GM10248 (cell line): ENCODE measurements at places on chromosomes 11 and 22.

DNA sequence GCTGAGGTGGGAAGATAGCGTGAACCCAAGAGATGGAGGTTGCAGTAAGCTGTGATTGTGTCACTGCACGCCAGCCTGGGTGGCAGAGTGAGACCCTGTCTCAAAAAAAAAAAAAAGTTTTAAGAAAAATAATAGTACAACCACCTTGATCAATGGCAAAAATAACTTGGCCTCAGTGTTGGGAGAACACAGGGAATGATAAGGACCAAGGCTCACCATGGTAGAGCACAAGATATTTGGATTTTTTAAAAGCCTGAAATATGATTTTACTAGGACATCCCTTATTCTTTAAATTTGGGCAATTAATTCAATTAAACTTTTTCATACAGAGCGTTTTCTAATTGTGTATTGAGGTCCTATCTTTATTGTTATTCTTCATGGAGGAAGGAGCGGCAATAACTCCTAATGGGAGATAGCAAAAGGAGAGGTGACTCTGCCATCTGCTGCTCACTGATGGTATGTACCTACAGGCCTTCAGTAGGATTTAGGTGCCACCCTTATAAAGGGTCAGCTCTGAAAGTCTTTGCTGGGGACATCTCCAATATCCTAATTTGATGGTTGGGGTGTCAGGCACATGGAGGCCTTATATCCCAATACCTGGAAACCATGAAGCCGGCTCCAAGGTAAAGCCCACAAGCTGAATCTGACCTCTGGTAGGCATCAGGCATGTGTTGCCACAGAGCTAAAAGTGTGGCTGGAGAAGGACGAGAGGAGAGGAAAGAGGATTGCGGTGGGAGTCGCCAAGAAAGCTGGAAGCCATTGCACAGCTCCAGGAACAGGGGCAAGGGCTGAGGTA lies 21.9 kb upstream of the POLD3 start:
- peak; percentile 57 for DNase-seq

GRCh38 chr11:92776676-92777075 lies 192.8 kb upstream of the MTNR1B start:
- DNase-seq, result no peak

GRCh38 chr11:14905104-14906033 lies 13.3 kb upstream of the CYP2R1 start:
- DNase-seq, result peak; percentile 48

- DNase-seq, result peak; percentile 30
Measured at GRCh38 chr22:33920197-33920540, at the start of gene LARGE1. LARGE1 (minus strand) TSS chr22:33920476.

GRCh38 chr11:85539029-85539689 lies 88.0 kb downstream of the DLG2 start:
- no peak for DNase-seq

DNA sequence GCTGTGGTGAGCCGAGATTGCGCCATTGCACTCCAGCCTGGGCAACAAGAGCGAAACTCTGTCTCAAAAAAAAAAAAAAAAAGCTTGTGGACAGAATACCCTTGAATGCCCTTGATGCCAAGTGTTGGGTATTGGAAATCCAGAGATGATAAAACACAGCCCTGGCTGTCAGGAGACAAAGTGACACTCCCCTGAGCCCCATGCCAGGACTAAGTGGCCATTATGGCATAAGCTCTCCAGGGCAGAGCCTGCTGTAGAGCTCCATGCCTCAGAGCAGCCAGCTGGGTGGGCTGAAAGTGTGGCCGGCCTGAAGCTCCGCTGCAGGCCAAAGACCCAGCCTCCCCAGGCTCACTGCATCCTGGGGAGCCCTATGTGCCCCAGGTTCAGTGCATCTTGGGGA lies 4.9 kb downstream of the RNF215 start:
- DNase-seq, result no peak

DNA sequence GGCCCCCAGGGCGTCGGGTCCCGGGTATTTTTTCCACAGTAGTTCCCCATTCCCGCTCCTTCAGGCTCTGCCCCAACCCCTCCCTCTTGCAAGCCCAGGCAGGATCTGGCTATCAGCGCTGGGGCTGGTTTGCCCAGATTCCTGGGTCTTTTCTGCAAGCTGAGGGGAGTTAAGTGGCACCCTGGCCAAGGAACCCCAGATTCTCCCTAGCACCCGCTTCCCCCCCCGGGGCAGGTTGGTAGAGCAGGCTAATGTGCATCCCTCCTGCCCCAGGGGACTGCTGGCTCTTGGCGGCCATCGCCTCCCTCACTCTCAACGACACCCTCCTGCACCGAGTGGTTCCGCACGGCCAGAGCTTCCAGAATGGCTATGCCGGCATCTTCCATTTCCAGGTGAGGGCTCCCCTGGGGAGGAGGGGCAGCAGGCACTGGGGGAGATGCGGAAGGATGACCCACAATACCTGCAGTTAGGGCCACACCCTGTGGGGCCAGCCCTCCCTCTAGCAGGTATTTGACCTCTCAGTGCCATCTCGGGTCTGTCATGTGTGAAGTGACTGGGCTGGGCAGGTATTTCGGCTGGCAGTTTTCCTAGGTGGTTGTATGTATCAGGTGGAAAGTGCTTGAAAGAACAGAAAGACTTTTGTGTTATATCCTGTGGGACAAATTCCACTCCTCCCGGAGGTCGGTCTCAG lies 1.6 kb downstream of the CAPN1 start:
- DNase-seq, result no peak

- DNase-seq, result no peak
Measured at GRCh38 chr11:78906566-78906965, 331.9 kb upstream of the NARS2 start.

GRCh38 chr11:23730307-23730998 lies 766.4 kb upstream of the LUZP2 start:
- no peak for DNase-seq

DNA sequence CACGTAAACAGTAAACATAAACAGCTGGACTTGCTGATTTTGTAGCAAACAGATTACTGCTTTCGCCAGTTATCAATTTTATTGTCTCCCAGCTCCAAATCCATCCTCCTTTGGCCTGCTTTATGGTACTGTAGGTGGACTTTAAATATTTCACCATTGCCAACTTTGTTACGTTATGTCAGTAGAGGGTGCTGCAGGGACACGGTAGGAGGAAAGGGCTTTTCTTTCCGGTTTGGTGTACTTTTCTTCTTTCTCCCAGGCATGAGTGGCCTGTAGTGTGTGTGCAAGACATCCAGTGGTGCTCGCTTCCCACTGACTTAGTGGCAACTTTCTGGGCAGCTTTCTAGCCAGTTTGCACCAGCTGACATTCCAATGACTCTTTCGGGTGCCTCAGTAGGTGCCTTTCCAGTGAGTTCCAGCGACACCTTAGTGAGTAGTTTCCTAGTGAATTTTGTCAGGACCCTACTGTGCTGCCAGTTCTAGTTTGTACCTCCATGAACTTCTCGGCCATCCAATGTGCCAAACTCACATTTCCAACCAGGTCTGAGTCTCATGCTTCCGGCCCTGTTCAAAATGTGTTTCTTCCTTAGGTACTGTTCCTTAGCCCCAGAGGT lies 267.6 kb upstream of the TENM4 start:
- DNase-seq, result peak; percentile 21

DNA sequence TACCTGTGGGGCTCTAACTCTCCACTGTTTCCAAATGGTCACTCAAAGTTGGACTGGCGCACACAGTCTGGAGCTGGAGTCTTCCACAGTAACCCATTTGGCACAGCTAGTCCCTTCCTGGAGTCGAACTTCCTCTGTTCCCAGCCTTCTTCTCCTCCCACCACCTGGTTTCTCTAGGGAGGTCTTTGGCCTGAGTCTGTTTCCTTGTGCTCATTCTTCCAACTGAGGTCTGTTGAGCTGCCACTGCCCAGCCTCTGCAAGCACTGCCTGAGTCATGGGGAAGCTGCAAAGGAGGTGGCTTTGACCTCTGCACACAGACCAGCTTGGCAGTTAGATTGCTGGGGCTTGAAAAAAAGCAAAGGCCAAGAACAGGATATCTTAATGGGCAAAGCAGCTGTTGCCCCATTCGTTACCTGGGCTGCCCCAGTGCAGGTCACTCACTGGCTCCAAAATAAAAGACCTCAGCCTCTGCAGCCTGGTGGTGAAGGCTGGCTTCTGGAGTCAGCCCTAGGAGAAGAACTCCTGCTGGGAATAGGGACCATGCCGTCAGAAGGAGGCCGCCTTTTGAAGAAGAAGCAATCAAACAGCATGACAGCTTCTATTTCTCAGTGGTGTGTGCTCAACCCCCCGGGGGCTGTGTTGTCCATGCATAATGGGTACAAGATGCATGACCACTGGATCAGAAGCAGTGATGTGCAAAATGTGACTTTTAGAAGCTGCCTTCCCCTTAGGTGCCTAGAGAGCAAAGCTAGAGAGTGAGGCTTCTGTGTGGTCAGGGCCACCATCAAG lies 3.0 kb downstream of the ADAMTS15 start:
- DNase-seq, result no peak

DNA sequence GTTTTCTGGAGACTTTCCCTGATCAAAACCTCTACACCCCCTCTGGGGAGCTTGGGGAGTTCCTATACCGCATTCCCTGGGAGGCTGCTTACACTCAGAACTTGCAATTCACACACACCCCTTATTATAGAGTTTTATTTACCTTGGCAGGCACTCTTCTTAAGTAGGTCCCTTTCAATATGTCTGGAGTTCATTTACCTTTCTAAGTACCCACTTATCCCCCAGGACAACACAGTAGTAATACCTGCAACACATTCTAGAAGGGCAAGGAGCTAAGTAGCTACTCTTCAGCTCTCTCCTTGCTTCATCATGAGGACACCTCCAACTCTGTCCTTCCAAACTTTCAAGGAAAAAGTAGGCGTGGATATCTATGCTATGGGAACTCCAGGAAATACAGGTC lies 127.8 kb upstream of the ANO3 start:
- no peak for DNase-seq

DNA sequence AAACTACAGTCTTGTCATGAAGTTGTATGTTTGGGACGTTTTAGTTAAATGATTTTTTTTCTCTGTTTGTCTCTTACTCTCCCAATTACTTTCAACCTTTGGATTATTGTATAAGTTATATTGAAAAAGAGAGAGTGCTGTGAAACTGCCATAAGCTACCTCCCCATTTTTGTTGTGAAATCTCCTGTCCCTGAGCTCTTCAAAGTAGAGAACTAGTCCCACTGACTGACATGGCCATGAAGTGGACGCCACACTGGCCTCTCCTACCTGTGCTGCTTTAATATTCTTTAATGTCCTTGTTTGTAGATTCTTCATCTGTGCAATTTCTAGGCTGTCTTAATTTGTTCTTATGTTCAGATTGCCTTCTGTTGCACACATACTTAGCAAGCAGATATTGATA lies 56.3 kb downstream of the PPFIA1 start:
- no peak for DNase-seq

DNA sequence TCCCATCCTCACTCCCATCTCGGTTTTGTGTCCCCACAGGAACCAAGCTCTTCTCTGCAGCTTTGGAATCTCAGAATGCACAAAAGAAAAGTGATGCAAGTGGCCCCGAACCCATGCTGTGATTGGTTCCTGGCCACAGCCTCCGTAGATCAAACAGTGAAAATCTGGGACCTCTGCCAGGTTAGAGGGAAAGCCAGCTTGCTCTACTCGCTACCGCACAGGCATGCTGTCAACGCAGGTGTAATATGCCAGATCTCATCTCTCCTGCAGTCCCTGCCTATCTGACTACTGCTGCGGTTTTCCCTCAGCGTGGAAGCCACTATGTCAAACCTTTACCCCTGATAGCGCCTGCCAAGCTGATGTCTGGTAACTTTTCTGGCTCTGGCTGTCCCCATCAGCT lies 200.5 kb upstream of the LRRC4C start:
- DNase-seq, result no peak

GRCh38 chr11:102427068-102427467 lies 25.5 kb downstream of the TMEM123 start:
- DNase-seq, result no peak

DNA sequence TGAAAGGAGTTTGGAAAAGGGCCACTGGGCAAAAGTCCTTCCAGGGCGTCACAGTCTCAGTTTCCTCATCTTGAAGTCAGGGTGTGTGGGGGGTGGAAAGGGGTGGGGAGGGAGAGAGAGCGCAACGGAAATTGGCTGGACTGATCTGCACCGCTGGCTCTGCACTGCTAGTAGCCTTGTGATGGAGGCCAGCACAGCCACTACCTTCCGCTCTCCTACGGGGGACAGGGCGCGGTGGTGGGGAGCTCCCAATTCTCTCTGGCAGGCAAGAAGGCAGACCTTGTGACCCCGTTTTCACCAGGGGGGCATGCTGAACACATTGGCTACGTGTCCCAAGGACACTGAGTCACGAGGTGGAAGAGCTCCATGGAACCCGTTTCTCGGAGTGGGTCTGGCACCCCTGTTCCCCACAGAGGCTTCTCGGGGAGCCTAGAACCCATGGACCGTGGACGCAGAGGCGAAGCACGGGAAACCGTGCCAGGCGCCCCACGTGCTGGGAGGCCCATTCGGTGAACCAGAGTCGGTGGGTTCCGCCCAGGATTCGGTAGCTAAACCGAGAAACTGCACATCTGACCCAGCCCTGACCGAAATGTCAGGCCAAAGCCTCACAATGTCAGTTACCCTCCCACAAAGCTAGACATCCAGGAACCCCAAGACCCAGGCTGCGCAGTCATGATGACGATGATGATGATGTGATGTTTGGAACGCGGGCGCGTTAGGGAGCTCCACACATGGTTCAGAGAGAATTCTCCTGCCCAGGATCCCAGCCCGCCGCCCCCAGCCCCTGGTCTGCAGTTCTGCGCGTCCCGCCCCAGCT lies 28.3 kb upstream of the WNT11 start:
- peak; percentile 74 for DNase-seq

GRCh38 chr22:46454504-46455269 lies 82.7 kb downstream of the CELSR1 start:
- no peak for DNase-seq
